ENCODE measurements at places on chromosomes 7 and 10. TPM values are rescaled to one million over a fixed set of nuclear protein-coding genes. Genes with fewer than 3 reads are reported as not detected.

DNA sequence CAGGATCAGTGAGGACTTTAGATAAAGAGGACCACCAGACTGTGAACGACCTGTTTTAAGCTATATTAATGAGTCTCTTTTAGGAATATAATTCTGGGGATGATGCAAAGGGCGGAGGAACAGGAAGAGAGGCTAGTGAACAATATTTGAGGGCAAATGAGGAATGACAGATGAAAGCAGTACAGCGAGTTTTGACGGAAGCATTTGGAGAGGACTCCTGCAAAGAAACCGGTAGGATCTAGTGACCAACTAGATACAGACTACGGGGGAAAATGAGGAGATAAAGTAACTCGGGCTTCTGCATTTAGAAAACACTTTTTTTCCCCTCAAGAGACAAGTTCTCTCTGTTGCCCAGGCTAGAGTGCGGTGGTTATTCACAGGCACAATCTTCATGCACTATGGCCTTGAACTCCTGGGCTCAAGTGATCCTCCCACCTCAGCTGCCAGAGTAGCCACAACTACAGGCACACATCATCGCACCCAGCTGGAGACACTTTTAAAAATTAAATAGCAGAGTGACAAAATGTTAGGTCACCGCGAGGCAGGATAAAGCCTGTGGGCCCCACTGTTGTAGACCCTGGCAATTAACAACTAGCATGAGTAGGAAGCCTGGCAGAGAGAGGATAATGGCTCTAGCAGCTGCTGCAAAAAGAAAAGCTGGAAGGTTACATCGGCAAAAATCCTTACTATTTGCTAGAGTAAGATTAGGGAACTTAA lies 143.2 kb downstream of the SRPK2 start:
- no peak for DNase-seq

- no peak for DNase-seq
Observed at GRCh38 chr7:115013886-115014285, 92.0 kb downstream of the MDFIC start.

GRCh38 chr10:131722525-131723264 lies 178.1 kb upstream of the PPP2R2D start:
- DNase-seq, result no peak

LRRC61 gene
- 23.4 TPM for total RNA-seq

AGK gene
- 33.1 TPM for total RNA-seq

Data from breast epithelium (tissue), 4 donors.